Stimulated activated CD4-positive, alpha-beta T cell treated with anti-CD3 and anti-CD28 coated beads, TNF-alpha, amount 100 ng/mL, for 24 hours (primary cell): ENCODE measurements at places on chromosomes 1 and 21.
A peak's percentile ranks its signal among the peaks of the same experiment; 100 is the strongest.

DNA sequence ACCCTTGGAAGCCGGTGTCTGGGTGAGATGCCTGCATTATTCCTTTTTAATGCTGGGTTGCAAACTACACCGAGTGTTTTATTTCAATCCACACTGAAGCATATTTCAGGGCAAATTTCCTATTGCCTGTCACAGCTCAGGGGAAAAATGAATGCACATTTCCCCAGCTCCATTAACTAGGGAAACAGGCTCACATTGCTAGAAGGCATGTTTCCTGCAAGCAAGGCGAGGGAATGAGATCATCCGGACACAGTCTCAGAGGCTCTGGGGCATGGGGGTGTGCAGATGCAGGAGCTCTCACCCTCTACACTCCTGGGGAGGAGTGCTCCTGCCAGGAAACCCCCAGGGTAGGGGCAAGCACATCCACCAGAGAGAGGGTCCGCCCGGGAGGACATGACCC is 24.6 kb downstream of the SYT2 start:
- DNase-seq = no peak

- no peak for DNase-seq
Measured at GRCh38 chr21:43917515-43918384, 52.7 kb downstream of the AGPAT3 start.

DNA sequence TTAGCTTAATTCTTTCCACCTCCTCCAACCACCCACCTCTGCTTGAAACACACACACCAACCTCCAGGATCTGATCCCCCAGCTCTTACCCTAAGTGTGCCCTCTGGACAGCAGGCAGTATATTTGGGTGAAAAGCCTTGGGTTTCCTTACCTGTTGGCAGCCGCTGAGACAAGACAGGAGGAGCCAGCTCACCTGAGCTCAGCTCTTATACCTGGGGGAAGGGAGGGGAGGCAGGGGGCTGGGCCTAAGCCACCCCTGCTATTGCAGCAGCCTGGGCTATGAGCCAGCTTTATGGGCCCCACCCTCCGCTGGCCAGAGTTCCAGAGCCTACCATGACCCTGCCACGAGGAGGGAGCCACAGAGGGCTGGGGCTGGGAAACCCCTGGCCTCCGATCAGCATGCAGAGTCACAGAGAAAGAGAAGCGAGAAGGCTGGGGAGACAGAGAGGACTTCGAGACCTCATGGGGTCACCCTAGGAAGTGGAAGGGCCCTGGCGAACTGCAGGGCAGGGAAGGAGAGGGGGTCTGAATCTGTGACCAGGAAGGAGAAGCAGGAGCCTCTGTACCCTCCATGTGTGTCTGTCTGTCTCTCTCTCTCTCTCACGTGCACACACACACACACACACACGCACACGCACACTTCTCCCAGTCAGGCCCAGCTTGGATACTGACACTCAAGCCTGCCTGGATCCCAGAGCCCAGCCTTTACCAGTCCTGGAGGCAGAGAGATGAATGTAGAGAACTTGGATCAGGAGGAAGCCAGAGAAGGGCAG is at the start of gene S100A14:
Gene S100A14 (minus strand): TSS at position 182 of the 773 bp plus-strand sequence. CDS start 467 bp downstream, outside the sequence.
- DNase-seq = no peak

GRCh38 chr1:11483581-11484320 is 4.8 kb downstream of the DISP3 start:
- DNase-seq = no peak

DNA sequence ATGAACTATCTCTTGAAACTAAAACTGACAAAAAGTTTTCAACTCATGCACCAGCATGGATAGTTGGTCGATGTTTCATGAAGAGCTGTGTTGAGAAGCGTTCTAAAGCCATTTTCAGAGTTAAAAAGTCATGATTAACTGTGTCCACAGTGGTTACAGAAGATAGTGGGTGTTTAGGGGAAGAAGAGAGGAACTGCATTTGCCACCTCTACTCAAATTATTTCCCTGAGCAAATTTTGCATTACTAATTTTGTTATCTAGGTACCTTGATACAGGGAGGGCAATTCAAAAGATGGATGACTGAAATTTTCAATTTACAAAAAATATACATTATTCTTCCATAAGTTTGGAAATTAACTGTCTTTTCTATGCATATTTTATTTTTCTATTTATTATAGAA is 15.5 kb downstream of the SAMSN1 start:
- no peak for DNase-seq

GRCh38 chr1:9615316-9616063 is 26.8 kb downstream of the TMEM201 start:
- DNase-seq = no peak

DNA sequence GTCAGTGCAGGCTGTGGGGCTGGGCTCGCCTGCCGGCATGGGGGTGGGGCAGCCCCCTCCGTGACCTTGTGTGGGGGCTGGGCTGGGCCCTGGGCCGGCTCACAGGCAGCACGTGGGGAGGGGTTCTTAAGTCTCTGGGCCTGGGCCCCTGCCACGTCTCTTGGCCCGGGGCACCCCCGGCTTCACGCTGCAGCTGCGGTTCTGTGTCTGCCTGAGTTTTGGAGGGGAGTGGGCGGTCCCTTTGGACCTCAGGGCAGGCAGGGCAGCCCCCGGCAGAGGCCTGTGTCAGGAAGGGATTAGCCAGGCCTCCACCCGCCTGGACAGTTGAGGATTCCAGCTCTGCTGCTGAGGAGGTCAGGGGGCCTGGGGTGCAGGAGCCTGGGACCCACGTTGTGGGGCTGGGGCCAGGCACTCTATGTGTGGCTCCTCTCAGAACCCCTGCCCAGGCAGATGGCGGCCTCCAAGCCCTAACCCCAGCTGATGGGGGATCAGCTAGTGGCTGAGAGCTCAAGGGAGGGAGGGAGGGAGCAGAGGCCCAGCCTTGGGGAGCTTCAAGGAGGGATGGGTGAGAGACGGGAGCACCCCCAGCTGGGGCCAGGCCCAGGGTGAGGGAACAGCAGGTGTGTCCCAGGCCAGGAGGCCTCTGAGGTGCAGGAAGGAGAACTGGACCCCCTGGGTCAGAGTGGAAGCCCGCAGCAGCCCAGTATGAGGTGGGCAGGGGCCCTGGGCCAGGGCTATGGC is 1.8 kb upstream of the PLCH2 start:
- DNase-seq = no peak

GRCh38 chr1:247435030-247435758 is 19.2 kb downstream of the NLRP3 start:
- no peak for DNase-seq

- DNase-seq = no peak
Measured at GRCh38 chr1:210726621-210727020, 397.9 kb downstream of the HHAT start.

DNA sequence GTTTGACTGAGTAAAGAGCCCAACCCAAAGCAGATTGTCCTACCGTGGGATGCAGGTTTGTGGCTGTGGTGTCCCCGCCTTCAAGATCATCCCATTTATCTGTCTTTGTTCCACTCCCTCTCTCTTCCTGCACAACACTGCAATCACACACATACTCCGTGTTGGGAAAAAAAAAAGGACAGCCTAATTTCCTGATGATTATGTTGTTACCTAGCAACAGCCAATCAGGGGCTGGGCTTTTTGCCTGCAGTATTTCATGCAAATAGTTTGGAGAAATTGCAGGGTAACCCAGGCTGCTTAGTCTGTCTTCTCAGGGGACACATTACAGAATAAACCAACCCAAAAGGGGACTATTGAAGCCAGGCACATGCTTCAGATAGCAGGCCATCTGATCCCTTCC is 38.3 kb downstream of the PHC2 start:
- DNase-seq = no peak

GRCh38 chr1:210076620-210077019 is 138.6 kb downstream of the SYT14 start:
- no peak for DNase-seq

- DNase-seq = no peak
Measured at GRCh38 chr1:209218981-209219380, 364.5 kb upstream of the CAMK1G start.

- DNase-seq = no peak
Measured at GRCh38 chr1:178025613-178026356, 55.9 kb upstream of the SEC16B start.

DNA sequence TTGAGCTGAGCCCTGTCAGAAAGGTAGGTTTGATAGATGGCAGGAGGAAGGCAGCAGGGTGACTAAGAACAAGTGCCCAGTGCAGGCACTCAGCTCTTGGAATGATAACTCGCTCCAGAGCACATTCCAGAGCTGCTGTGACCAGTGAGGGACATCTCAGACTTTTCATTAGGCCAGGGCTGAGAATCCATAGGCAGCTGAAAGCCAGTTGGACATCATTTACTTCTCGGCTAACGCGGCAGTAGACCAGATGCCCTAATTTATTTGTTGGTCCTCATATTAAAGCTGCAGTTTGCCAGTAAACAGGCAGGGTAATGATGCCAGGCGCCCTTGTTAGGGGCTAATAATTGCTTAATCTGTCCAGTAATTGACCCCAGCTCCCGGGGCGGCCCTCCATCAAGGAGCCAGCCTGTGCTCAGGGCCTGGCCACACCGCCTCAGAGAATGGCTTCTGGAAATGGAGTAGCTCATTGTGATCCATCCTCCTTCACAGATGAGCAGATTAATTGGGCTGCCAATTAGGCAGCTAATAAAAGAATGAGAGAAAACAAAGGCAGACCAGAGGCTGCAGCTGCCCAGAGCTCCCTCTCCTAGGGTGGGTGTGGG is 122.0 kb downstream of the BEND5 start:
- no peak for DNase-seq

GRCh38 chr1:160981584-160982411 is 27.2 kb upstream of the ITLN2 start:
- DNase-seq = no peak

- no peak for DNase-seq
Measured at GRCh38 chr1:154881820-154882535, 11.9 kb upstream of the KCNN3 start.

DNA sequence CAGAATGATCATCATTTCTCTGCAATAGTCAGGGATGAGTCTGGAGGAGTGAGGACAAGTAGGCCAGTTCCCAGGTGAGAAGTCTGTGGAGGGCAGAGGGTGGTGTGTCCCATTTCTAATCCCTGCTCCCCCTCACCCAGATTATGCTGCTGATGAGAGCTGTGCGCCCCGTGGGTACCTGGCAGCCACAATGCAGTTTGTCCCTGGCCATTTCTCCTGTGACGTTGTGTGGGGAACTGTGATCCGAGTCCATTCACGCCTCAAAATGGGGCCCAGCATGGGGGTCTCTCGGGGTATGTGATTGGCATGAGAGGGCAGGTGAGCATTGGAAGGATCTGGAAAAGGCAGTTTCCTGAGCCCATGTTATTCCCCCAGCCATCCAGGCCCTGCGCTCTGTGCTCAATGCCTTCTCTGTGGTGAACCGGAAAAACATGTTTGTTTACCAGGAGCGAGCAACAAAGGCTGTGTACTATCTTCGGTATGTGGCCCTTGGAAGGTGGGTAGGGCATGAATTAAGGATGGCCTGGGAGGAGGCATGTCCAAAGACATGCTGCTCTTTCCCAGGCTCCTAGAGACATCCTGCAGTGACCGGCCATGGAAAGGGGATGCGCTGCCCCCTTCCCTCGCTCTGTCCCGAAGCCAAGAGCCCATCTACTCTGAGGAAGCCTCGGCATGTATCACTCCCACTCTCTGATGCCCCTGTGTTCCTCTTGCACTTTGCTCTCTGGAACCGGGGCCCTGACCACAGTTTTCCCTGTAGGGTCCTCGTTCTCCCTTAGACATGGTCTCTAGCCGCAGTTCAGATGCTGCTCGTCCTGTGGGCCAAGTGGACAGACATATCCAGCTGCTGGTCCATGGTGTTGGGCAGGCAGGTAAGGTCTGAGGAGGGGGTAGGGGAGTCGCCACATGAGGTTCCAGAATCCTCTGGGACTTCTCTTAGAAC is 16.4 kb downstream of the HYI start:
- no peak for DNase-seq

DNA sequence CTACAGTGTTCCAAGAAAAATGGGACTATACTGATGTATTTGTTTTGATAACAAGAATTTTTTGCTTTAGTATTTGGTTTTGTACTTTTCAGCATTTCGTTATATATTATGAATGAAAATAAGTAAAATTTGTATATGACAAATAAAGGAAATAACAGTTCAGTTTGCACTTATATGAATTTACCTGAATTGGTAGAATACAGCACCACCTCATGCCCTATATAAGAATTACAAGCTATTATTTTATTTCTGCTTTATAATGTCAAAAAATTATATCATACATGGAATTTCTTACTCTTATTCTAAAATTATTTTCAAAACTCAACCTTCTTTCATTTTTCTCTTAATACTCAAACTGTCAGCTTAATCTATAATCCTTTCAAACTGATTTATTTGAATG is 14.6 kb downstream of the EFCAB7 start:
- DNase-seq = no peak

DNA sequence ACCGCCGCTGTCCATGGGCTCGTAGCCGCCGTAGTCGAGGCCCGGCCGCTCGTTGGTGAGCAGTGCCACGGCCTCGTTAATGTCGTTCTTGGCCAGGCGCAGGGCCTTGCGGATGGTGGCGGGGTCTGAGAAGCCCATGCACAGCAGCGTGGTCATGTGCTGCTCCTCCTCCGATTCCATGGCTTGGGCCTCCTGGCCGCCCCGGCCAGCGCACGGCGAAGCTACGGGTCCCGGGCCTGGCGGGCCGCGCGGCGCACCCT is 300 bp downstream of the USP24 start:
- peak; percentile 12 for DNase-seq

DNA sequence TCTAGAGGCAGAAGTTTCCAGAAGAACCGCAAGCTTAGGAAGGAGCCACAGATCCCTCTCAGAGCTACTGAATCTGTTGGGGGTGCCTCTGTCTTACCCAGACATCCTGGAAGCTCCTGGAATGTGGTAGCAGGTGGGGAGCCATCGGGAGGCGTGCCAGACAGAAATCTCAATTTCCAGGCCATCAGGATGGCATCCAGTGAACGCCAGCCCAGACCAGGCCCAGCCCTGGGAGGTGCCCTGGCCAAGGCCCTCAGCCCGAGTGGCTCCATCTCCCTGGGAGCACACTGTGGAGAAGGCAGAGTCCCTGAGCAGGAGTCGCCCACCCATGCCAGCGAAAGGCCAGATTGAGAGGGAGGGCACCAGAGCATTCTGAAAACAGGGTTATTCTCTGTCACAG is 2.5 kb downstream of the ABCA4 start:
- DNase-seq = no peak

DNA sequence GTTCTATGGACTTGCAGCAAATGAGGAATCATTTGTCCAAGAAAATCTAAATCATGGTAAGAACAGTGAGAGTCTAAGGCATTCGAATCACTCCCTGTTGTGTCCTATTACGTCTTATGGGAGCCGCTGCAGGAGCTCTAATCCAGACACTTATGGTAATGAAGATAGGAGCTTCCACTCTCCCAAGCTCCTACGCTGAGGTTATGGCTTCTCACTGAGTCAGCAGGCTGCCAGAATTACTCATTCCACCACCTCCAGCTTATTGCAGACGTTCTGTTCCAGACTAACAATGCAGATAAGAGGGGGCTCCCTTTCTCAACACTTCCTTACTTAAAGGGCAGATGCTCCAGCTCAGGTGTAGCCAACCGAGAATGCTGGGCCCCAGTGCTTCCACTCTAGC is 212.6 kb downstream of the GREM2 start:
- no peak for DNase-seq
